NCI-H2029 (cell line): ENCODE measurements at places on chromosomes 16 and 17.

GRCh38 chr16:71297341-71297634 is 8.1 kb upstream of the CMTR2 start:
- DNase-seq = no peak

DNA sequence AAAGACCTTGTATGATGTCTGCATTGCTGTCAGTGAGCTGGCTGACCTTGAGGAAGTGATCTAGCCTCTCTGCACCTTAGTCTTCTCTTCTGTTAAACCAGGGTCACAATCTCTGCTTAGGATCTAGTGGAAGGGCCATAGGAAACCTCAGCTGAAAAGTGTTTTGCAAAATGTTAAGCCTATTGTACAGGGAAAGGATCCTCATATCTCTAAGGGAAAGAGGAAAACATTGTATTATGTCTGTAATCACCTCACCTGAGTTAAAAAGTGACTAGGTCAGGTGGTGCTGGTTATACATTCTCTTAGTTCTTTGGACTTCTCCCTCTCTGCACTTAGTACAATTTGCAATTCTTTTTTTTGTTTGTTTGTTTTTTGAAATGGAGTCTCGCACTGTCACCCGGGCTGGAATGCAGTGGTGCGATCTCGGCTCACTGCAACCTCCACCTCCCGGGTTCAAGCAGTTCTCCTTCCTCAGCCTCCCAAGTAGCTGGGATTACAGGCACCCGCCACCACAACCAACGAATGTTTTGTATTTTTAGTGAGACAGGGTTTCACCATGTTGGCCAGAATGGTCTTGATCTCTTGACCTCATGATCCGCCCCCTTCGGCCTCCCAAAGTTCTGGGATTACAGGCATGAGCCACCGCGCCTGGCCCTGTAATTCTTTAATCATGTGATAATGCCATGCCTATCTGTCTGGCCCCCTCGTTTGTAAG is 2.0 kb upstream of the SEPHS2 start:
- no peak for DNase-seq

- DNase-seq = no peak
Observed at GRCh38 chr17:18261146-18261515, 669 bp downstream of the MIEF2 start.

- DNase-seq = no peak
Observed at GRCh38 chr17:49616601-49617131, 41.0 kb downstream of the NXPH3 start.

GRCh38 chr17:76556765-76557367 is 17.0 kb downstream of the PRCD start:
- no peak for DNase-seq
